Stimulated activated naive CD4-positive, alpha-beta T cell treated with Interleukin-2 at 50 U/mL for 16 hours (primary cell): ENCODE measurements at places on chromosomes 2 and 18.

GRCh38 chr2:135783439-135783838 lies 41.8 kb downstream of the UBXN4 start:
- DNase-seq, result no peak

DNA sequence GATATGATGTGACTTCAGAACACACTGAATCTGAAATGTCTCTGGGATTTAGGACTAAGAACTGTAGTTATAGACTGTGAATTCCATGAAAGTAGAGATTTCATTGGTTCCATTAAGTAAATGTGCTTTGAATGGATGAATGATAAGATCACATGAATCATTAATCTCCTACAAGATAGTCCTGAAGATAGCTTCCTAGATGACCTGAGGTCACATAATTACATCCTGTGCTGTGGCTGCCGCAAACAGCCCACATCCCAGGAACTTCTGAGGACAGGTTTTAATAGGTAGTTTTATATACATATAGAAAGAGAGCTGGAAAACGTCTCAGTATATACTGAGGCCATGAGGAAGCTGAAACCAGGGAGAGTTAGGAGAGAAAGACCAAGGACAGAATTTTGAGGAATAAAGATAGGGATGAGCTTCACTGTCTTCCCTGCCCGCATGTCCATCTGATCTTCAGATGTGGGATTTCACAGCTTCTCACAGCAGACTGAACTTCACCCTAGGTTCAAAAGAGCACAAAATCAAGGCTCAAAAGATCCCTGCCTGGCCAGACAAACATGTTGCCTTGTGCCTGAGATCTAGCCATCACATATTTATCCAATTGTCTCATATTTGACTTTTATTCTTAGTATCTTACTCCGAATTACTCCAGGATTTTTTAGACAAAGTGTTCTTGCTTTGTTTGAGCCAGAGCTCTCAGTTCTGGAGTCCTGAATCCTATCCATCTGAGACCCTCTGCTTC lies 188.2 kb downstream of the IRS1 start:
- no peak for DNase-seq

DNA sequence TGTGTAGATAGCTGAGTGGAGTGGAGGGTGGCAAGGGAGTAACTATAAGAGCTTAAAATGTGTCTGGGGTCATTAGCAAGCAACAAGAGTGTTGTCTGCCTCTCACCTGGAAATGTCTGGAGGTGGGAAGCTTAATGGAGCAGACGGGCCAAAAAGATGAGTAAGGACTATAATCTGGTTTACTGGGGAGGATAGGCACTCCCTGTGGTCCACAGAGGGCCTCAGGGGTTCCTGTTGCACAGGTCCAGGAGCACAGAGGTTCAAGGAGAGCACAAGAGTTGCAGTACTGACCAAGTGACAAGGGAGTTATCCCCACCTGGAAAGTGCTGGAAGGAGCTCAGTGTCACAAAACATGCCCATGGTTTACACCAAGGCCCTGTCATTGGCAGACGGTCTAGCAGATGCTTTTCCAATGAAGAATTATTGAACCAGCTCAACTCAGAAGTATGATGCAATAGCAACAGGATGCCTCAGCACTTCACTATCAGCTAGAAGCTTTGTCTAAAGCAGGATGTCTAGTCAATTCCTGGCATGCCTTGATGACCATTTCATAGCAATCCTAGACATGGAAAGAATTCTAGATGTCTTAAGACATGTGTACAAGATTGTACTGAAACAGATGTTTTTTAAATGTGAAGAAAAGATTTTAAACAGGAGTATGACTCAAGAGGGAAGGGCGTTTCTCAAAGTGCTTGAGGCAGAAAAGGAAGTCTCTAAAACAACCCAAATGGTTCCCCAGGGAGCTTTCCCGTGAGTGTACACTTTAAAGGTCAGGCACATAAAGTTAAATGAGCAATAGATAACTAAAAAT lies 62.9 kb upstream of the SERPINE2 start:
- DNase-seq, result no peak

DNA sequence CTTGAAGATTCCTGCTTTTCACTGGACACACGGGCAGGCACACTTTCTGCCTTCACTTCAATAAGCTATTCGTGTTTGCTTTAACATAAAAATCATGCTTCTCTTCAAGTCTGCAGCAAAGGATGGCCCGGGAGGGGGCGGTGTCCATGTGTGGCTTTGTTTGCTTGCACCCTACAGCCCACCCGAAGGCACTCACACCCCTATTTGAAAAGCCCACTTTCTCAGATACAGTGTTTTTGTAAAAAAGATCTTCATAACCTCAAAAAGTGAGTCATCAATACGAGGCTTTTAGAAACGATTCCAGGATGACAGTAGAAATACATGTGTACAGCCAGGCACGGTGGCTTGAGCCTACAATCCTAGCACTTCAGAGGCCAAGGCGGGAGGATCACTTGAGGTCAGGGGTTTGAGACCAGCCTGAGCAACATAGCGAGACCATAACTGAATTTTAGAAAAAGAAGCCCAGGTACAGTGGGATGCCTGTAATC lies 36.5 kb upstream of the HPCAL1 start:
- DNase-seq, result no peak

DNA sequence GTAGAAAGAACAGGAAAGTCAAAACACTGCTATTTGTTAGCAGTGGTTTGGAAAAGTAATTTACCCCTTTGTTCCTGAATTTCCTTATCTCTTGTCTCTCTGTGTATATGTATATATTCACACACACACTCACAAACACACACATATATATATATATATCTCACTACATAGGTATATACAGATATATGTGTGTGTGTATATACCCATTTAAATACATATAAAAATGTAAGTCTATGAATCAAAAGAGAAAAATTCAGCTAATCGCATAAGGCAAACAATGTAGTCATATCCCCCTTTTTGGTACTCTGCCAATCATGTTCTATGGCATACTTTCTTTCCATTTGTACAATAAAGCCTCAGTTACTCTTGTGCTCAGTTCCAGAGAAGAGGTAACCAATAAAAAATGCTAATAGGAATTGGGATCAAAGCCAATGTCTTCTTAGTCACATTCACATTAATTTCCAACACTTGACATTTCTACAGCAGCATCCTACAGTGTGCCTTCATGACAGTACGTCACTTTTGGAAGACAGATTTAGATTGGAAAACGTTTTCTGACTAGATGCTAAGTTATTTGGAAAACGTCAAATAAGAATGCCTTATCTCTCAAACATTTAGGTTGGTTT lies 94.6 kb downstream of the MC4R start:
- DNase-seq, result no peak

- no peak for DNase-seq
These were observed 232.9 kb downstream of the GULP1 start for GRCh38 chr2:188524519-188525113.

DNA sequence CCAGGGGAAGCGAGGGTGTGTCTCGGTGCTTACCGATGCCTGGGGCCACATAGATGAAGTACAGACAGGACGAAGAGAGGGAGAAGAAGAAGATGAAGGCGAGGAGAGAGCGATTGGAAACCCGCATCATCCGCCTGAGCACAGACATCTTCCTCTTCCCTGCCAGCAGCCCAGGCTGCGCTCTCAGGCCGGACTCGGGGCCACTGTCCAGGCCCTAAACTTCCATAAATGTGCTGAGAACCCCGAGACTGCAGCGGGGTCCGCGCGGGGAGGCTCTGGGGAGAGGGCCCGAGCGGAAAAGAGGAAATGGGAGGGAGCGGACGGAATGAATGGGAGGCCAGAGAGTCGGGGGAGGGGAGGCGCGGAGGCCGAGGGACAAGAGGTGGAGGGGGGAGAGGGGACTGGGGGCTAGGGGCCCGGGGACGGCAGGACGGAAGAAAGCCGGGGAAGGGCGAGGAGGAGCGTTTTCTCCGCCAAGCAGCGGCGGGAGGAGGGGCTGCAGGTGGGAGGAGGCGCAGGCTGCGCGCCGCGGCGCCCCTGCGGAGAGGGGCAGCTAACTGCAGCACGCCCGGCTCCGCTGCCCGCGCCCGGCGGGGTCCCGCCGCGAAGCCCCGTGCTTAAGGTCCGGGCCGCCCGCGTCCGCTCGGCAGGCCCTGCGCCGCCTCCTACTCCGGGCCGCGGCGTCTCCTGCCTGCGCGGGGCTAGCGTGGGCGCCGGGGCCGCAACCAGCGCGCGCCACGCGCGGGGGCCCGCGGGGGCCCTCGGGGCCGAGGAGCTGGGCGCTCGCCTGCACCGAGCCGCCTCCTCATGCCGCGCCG lies at the start of gene B4GALT6:
Gene B4GALT6 (minus strand): TSS at position 303 of the 818 bp plus-strand sequence. CDS start 155 bp downstream, at position 148.
- no peak for DNase-seq

DNA sequence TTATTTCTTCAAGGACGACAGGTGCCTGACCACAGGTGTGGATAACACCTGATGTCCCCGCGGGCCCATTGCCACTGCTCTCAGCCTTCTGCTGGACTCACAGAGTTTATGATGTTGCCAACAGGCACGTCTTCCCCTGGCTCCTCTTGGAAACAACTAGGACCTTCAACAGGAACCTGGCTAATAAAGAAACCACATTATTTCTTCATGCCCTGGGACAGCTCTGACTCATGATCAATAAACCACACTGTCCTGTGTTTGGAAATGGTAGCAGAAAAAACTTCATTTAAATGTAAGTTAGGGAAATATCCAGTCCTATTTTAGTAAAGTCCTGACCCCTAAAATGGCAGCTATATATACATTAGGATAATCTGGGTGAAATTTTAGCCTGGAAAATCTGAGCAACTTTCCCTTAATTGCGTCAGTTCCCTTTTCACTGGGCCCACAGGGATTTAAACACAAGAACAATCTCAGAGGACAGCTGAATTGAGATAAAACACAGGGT lies 158.9 kb downstream of the VAPA start:
- DNase-seq, result no peak

DNA sequence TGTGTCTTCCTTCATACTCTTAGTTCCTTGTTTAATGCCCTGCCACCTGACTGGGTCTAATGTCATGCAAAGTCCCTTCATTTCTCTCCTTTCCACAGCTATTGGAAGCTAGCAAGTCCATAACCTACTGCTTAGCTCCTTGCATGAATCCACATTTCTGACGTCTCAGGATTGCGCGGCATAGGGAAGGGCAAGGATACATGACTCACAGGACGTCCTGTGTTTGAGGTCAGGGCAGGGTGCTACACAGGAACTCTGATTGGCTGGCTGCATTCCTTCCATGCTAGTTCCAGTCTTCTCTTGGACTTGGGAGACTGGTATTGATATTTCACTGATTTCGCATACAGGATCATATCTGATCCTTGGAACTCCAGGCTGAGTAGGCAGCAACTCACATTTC lies 137.9 kb downstream of the CDH2 start:
- no peak for DNase-seq

DNA sequence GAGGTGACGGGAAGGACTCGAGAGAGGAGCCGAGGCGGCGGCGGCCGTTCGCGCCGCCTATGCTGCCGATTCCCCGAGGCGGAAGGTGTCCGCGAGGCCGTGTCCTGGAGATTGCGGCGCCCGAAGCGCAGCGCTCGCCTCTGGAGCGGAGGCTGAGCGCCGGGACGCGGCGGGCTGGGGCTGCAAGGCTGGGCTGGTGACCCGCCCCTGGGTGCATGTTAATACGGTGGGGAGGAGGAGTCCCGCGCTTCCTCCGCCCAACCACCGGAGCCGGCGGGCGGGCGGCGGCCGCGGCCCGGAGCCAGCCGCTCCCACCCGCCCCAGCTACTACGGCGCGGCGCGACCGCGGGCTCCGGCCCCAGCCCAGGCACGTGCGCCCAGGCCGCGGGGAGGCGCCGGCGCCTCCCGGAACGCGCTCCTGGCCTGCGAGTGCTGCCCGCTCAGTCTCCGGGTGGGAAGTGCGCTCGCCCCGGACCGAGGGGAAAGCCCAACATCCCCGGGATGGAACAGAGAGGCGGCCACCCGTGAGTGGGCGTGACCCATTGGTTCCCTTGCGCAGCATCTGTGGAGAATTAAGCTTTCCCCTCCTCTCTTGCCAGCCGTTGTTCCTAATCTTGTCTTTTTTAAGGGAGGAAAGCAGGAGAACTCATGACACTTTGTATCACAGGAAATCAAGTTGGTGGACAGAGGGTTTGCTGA lies at the start of gene DLGAP1:
Gene DLGAP1 (minus strand): TSS at position 195 of the 699 bp plus-strand sequence.
- no peak for DNase-seq

- DNase-seq, result no peak
These were observed 6.1 kb downstream of the HJURP start for GRCh38 chr2:233848276-233848675.

DNA sequence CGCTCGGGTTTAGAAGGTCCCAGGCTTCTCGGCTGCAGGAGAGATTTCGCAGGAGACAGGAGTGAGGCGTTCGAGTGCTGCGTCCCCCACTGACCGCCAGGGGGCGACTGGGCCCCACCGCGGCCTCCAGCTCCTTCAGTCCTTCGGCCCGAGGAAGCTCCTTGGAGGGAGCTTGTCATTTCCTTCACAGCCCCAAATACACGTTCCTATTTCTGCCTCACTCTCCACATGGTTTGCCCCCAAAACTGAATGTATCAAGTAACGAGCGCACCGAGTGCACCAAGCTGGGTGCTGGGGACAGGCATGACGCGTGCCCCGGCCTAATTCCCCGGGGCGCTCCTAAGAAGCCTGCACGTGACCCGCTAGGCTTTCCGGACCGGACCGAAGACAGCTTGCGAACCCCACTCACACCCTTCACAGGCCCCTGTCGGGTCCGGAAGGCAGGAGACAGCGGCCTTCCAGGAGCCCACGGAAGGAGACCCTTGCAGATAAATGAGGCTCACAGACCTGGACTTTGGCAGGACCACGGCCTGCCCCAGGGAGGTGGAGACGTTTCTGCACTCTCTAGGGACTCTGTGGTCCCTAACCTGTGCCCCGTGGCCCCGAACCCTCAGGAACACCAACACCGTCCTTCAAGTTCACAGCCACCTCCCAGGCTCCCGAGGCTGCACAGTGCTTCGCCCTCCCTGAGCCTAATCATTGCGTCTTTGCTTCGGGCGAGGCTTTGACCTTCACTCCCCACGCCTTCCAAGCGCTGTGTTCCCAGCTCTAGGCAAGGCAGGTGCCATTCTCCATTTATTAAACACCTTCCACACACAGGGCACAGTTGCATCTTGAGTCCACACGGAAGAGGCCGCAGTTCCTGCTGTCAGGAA lies 13.0 kb upstream of the FAHD2A start:
- no peak for DNase-seq

DNA sequence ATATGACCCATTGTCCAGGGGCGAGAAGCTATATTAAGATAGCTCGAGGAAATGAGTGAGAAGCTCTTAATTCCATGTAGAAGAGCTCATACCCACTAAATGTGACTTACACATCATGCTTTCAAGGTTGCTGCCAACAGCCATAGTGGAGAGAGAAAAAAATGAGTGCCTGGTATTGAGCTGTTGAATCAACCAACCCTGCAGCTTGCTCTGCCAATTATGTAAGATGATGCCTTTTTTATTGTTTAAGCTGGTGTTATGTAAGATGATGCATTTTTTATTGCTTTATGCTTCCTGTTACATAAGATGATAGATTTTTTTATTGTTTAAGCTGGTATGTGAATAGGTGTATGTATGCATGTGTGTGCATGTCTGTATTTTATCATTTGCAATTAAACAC lies 228.2 kb downstream of the CCDC178 start:
- DNase-seq, result no peak
